ENCODE measurements at places on chromosomes 3 and 15.
A peak's percentile ranks its signal among the peaks of the same experiment; 100 is the strongest.

GRCh38 chr3:153410517-153410916, 248.5 kb downstream of the RAP2B start:
- H3K27me3 ChIP-seq, result no peaks in the 10 kb centered on the region
- no peaks in the 10 kb centered on the region for H3K4me1 ChIP-seq
- H3K4me3 ChIP-seq, result no peak overlapping the region
- DNase-seq, result no peak

- H3K4me1 ChIP-seq, result peaks cover 8% of the 10 kb centered on the region
- H3K27me3 ChIP-seq, result peaks cover 2% of the 10 kb centered on the region
- no peaks in the 10 kb centered on the region for H3K36me3 ChIP-seq
- H3K4me3 ChIP-seq, result peak overlapping the region; percentile 65
These were observed 85.6 kb downstream of the PDCD6IP start for GRCh38 chr3:33883951-33884561.

GRCh38 chr15:90037961-90038631, 37.0 kb downstream of the ZNF710 start:
- peaks cover 63% of the 10 kb centered on the region for H3K4me1 ChIP-seq
- peak overlapping the region; percentile 19 for H3K27ac ChIP-seq
- DNase-seq, result no peak

- H3K27me3 ChIP-seq, result no peaks in the 10 kb centered on the region
- no peak for DNase-seq
- no peak overlapping the region for H3K27ac ChIP-seq
- H3K4me3 ChIP-seq, result no peak overlapping the region
- no peaks in the 10 kb centered on the region for H3K36me3 ChIP-seq
These were observed 12.8 kb downstream of the LYSMD2 start for GRCh38 chr15:51724673-51725072.

GRCh38 chr15:75153565-75154276, 48.0 kb upstream of the C15orf39 start:
- no peaks in the 10 kb centered on the region for H3K4me1 ChIP-seq
- H3K4me3 ChIP-seq, result no peak overlapping the region
- peaks cover 18% of the 10 kb centered on the region for H3K36me3 ChIP-seq

DNA sequence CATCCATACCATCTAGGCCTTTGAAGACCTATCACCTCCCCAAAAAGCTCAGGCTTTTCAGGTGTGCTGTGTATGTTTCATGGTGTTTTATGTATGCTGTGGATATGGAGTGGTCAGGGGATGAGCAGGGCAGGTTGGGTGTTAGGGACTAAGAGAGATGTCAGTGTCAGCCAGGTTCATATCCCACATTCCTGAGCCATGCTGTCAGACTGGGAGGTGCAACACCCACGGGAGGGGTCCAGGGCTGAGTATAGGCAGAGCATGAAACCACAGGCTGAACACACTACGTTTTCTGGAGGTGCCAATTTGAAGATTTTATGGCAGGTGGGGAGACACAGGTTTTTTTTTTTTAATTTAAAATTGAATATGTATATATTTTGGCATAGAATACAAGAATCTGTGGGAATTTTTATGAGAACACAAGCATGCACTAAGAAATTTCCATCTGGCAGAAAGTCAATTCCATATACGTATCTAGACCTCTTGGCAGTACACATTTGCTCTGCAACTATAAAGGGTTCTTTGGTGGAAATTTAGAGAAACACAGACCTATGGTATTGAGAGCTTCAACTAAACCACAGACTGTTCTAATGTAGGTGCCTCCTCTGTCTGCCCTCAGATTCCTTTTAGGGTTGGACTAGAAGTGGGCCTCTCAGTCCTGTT, 101.9 kb upstream of the RNU6-1 start:
- H3K36me3 ChIP-seq, result peaks cover 4% of the 10 kb centered on the region
- no peak for DNase-seq
- peaks cover 5% of the 10 kb centered on the region for H3K4me1 ChIP-seq
- peaks cover 4% of the 10 kb centered on the region for H3K27me3 ChIP-seq
- no peak overlapping the region for H3K4me3 ChIP-seq

DNA sequence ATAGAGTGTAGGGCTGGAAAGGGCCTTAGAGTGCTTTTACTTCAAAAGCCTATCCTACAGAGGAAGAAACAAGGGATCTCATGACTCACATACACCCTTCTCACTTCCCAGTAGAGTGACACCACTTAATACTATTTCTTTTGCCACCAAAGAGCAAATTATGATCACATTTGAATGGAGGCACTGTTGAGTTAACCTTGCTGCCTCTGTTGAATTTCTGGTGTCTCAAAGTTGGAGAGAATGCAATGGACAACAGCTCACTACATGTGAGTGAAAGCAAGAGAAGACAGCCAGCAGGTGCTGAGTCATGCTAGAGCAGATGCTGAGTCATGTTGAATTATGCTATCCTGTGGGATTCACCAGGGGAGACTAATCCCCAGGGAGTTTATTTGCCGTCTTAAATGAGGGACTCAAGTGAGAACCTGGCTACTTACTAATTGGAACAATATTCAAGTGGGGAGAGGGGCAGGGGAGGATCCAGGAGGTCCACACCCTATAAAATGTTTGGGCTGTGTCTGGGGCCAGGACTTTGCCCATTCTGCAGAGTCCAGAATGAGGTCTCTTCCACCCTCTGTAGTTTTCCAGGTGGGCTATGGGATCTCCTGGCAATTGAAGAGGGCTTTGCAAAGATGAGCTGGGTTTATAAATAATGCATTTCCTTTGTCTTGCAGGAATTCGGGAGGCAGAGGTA, 35.8 kb downstream of the ST8SIA2 start:
- DNase-seq, result no peak
- H3K4me3 ChIP-seq, result peak overlapping the region; percentile 7
- peak overlapping the region; percentile 74 for H3K27ac ChIP-seq
- peaks cover 5% of the 10 kb centered on the region for H3K4me1 ChIP-seq
- peaks cover 4% of the 10 kb centered on the region for H3K27me3 ChIP-seq

DNA sequence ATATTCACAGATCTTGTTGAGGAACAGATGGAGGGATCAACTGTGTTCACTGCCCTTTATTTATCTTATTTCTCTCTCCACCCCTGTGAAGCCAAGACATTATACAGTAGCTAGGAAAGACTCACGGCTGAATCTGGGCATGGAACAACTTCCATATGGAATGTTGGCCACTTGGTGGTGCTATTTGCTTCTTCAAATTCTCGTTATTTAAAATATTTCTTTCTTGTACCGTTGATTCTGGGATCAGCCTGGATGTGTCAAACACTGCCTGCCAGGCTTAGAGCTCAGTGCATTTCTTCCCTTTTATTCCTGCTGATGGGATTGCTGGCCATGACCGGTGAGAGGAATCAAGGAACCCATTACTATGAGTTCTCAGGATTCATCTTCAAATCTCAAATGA, 17.5 kb upstream of the GASK1A start:
- no peaks in the 10 kb centered on the region for H3K27me3 ChIP-seq
- H3K4me1 ChIP-seq, result no peaks in the 10 kb centered on the region
- no peak overlapping the region for H3K4me3 ChIP-seq
- DNase-seq, result peak; percentile 38

- no peaks in the 10 kb centered on the region for H3K36me3 ChIP-seq
- H3K27me3 ChIP-seq, result peaks cover 2% of the 10 kb centered on the region
- peak overlapping the region; percentile 10 for H3K4me3 ChIP-seq
- peaks cover 25% of the 10 kb centered on the region for H3K4me1 ChIP-seq
- DNase-seq, result peak; percentile 18
These were observed 580.4 kb downstream of the VGLL3 start for GRCh38 chr3:86410587-86410986.

DNA sequence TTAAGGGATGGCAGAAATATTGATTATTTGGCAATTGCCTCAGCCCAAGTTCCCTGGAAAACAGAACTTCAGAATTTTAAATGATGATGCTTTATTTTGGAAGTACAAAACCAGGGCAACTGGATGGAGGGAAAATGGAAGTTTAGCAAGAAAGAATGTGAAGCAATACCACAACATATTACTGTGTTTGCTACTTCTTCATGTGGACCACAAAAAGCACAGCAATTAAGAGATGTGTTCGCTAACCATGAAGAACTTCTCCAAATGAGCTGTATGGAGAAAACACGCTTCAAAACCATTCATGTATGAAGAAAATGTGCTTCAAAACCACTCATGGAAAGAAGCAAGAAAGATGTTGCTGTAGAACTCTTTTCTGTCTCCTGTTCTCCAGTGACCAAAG, 64.7 kb upstream of the ARL6 start:
- H3K27me3 ChIP-seq, result no peaks in the 10 kb centered on the region
- no peak for DNase-seq
- H3K4me1 ChIP-seq, result no peaks in the 10 kb centered on the region

GRCh38 chr15:57320631-57321220, 55.6 kb upstream of the CGNL1 start:
- H3K4me3 ChIP-seq, result no peak overlapping the region
- no peaks in the 10 kb centered on the region for H3K36me3 ChIP-seq
- peaks cover 2% of the 10 kb centered on the region for H3K27me3 ChIP-seq
- no peak for DNase-seq
- peak overlapping the region; percentile 52 for H3K27ac ChIP-seq
- peaks cover 8% of the 10 kb centered on the region for H3K4me1 ChIP-seq

DNA sequence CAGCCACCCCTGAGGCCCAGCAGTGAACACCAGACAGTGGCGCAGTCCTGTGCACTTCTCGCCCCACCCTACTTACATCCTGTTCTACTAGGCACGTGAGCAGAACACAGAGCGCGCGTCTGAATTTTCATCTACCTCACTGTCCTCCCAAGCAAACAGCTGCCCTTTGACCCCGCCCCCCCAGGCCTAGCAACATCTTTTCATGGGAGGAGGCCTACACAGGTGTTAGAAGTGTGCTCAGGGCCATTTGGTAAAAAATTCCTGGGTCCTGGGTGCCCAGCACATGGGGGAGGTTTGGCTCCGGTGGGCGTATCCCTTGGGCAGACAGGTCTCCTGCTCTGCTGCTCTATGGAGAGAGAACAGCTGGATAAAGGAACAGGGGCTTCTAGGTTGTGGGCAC, 95.0 kb downstream of the MYLK start:
- DNase-seq, result no peak
- no peaks in the 10 kb centered on the region for H3K36me3 ChIP-seq
- H3K4me1 ChIP-seq, result peaks cover 3% of the 10 kb centered on the region
- no peaks in the 10 kb centered on the region for H3K27me3 ChIP-seq
- H3K4me3 ChIP-seq, result no peak overlapping the region

- H3K4me3 ChIP-seq, result no peak overlapping the region
- H3K4me1 ChIP-seq, result peaks cover 5% of the 10 kb centered on the region
- peaks cover 5% of the 10 kb centered on the region for H3K27me3 ChIP-seq
These were observed 102.8 kb downstream of the FRMD5 start for GRCh38 chr15:44092221-44092620.

DNA sequence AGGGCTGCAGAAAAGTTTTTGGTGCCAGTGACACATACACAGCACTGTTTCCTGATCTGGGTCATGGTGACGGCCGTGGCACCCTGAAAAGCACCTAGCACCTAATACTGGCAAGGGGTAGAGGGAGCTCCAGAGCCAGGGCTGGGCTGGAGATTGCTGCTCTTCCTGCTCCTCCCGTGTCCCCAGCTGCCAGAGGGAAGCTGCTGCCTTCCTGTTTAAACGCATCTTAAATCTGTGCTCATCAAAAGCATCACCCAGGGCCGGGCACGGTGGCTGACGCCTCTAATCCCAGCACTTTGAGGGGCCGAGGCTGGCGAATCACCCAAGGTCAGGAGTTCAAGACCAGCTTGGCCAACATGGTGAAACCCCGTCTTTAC, 156.7 kb upstream of the MEF2A start:
- no peak overlapping the region for H3K27ac ChIP-seq
- H3K27me3 ChIP-seq, result no peaks in the 10 kb centered on the region
- H3K36me3 ChIP-seq, result no peaks in the 10 kb centered on the region
- peak; percentile 58 for DNase-seq

DNA sequence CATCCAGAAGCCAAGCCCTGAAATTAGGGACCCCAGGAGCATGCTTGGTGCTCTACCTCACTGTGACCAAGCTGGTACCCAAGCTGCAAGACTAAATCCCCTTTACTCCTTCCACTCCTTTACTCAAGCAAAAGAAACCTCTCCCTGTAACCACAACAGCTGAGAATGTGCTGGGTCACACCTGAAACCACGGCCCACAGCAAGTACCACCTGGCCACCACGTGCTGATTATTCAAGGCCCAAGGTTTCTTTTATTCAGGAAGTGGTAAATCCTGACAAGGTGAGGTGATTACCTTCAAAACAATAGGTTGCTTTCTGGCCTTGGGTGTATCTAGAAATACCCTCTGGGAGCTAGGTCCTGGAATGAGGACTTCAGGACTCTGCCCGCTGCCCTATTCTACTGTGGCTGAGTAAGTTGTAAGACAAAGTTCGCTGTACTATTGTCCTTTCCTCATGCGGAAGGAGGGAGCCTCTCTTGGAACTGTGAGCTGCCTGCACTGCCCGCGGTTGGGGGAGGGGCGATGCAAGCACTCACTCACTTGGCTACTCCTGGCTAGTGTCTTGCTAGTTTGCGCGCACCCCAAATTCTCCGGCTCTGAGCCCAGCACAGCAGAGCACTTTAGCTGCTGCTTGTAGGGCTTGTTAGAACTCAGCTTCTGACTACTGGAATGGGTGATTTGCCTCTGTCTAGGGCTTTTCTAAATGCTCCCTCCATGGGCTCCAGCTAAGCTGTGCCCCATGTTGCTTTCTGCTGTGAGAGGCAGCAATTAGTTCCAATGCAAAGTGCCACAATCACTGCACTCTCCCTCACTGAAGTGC, 487.1 kb upstream of the CNTN3 start:
- H3K4me3 ChIP-seq, result no peak overlapping the region
- no peaks in the 10 kb centered on the region for H3K36me3 ChIP-seq
- peaks cover 3% of the 10 kb centered on the region for H3K27me3 ChIP-seq
- no peaks in the 10 kb centered on the region for H3K4me1 ChIP-seq
- DNase-seq, result peak; percentile 39

DNA sequence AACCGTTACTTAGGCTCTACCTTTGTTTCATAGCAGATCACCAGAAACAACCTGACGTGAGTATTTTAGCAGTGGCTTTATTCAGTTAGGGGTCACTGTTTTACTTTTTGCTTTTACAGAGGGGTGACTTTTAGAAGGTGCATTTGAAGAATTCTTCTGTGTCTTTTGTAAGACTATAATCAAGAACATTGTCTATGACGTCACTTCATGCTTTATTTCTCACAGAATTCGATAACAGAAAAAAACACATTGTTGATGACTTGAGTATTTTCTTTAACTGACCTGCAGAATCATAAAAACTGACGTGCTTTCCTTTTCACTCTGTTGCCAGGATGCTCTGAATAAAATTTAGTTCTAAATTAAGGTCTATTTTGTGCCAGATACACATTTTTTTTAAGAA, 244.5 kb downstream of the SLC9A9 start:
- no peaks in the 10 kb centered on the region for H3K4me1 ChIP-seq
- H3K27me3 ChIP-seq, result peaks cover 4% of the 10 kb centered on the region
- no peaks in the 10 kb centered on the region for H3K36me3 ChIP-seq
- no peak overlapping the region for H3K27ac ChIP-seq

DNA sequence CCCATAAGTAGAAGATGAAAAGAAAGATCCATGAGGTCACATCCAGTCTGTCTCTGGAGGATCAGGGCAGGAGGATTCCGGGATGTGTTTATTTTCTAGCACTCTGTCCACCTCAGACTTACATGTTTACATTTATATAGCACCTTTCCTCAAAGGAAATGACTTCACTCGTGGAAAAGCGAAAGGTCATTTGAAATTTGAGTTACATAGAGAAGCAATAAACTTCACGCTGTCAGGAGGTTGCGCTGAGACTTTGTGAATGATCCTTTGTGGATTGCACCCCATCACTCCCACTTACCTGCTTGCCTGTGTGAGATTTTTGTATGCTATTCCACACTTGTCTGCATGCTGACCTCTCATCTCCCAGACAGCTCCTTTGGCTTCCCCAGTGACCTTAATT, 540.5 kb downstream of the AGBL1 start:
- H3K36me3 ChIP-seq, result no peaks in the 10 kb centered on the region
- no peak for DNase-seq
- H3K4me3 ChIP-seq, result no peak overlapping the region
- H3K27ac ChIP-seq, result no peak overlapping the region
